Activated CD4-positive, alpha-beta T cell treated with anti-CD3 and anti-CD28 coated beads, Interleukin-2, amount 10 ng/mL, durations not matched to agents 7 days and 5 days (primary cell): ENCODE measurements at places on chromosomes 5 and 9. TPM values are rescaled to one million over a fixed set of nuclear protein-coding genes. Genes with fewer than 3 reads are reported as not detected.

The BNC2 gene
- total RNA-seq: not detected

The SAXO1 gene
- total RNA-seq: 0.10 TPM

The RNF208 gene
- 2.7 TPM for total RNA-seq

The C9 gene
- total RNA-seq: not detected

The IZUMO3 gene
- not detected for total RNA-seq

The TMEM215 gene
- not detected for total RNA-seq

DNA sequence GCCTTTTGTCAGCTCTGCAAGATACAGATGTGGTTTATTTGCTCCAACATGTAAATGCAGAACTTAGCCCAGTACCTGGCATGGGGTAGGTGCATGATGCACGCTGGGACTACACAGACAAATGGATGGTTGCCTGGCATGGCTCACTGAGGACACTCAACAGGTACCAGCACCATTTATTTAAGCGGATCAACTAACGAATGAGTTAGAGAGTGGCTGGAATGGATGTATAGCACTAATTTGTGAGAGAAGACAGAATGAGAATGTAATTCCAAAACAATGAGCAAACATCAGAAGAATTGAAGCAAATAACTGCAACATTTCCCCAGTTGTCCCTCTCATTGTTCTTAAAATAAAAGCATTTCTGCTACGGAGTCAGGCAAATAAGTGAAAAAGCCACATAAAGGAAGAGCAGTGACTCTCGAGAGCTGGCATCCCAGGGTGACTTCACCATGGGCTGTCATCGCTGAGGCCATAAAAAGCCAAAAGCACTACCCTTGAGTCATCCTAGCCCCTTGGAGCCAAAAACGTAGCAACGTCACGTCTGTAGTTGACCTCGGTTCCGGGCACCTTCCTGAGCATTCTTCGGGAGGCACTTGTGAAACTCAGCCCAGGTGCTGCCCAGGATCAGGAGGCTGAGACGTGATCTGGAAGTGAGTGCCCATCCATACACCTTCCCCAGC lies 290.3 kb downstream of the NSG2 start:
- no peaks in the 10 kb centered on the region for H3K36me3 ChIP-seq
- no peak for DNase-seq
- H3K27ac ChIP-seq: no peak overlapping the region
- H3K4me1 ChIP-seq: no peaks in the 10 kb centered on the region

GRCh38 chr9:91845879-91846278 lies 104.1 kb downstream of the ROR2 start:
- no peak overlapping the region for H3K4me3 ChIP-seq
- no peaks in the 10 kb centered on the region for H3K36me3 ChIP-seq
- H3K27me3 ChIP-seq: peaks cover 12% of the 10 kb centered on the region

GRCh38 chr5:147565524-147565923 lies 55.7 kb upstream of the DPYSL3 start:
- no peak overlapping the region for H3K27ac ChIP-seq
- DNase-seq: no peak
- no peaks in the 10 kb centered on the region for H3K36me3 ChIP-seq
- no peaks in the 10 kb centered on the region for H3K4me1 ChIP-seq

- H3K27me3 ChIP-seq: no peaks in the 10 kb centered on the region
- H3K27ac ChIP-seq: no peak overlapping the region
- H3K4me3 ChIP-seq: no peak overlapping the region
- H3K36me3 ChIP-seq: no peaks in the 10 kb centered on the region
- H3K4me1 ChIP-seq: no peaks in the 10 kb centered on the region
Measured at GRCh38 chr5:20654746-20655145, 666.7 kb upstream of the CDH18 start.

DNA sequence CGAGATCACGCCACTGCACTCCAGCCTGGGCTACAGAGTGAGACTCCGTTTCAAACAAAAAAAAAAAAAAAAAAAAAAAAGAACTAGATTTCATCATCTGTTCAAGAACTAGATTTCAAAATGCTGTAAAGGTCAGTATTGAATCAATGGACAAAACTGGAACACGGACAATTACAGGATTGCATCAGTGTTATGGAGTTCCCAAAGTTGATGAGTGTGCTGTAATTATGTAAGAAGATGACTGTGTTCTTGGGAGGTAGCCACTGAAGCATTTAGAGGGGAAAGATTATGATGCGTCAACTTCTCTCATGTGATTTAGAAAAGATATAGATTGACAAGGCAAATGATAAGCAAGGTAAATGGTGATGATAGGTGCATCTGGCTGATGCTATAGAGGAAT lies 6.5 kb downstream of the FAM240B start:
- no peak overlapping the region for H3K27ac ChIP-seq
- DNase-seq: no peak
- peaks cover 5% of the 10 kb centered on the region for H3K27me3 ChIP-seq
- H3K4me1 ChIP-seq: no peaks in the 10 kb centered on the region
- H3K4me3 ChIP-seq: no peak overlapping the region

DNA sequence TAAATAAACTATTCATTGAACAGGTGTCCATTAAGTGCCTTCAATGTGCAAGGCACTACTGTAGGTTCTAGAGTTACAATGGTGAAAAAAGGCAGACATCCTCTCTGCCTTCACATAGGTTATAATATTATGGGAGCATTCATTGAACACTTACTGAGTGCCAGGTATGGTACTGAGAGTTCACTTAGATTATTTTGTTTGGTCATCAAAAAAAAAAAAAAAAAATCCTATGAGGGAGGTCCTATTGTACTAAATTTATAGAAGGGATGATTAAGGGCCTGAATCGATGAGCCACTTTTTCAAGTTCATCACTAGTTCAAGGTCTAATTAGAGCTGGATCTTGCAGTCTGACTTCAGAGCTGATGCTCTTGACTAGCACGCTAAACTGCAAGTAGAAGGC lies 22.8 kb upstream of the PANK3 start:
- DNase-seq: no peak
- no peak overlapping the region for H3K27ac ChIP-seq
- H3K4me1 ChIP-seq: no peaks in the 10 kb centered on the region
- H3K36me3 ChIP-seq: no peaks in the 10 kb centered on the region
- no peaks in the 10 kb centered on the region for H3K27me3 ChIP-seq

DNA sequence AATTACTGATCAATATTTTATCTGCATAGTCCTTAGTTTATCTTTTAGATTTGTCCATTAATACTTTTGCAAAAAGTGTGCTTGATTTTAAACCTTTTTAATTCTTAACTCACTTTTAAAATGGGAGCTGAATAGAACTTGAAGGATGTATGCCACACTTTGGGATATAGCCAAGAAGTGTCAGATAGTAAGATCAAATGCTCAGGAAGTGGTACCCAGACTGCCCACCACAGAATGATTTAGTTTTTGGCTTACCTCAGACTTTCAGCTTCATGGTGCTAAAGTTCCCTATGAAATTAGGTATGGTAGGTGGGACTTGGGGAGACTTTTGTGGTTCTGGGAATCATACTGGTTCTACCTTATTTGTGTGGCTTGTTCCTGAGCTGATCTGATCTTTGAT lies 14.7 kb downstream of the FOCAD start:
- H3K27me3 ChIP-seq: no peaks in the 10 kb centered on the region
- no peak for DNase-seq

- no peak overlapping the region for H3K4me3 ChIP-seq
- no peak overlapping the region for H3K27ac ChIP-seq
- H3K27me3 ChIP-seq: peaks cover 2% of the 10 kb centered on the region
- DNase-seq: no peak
- H3K4me1 ChIP-seq: no peaks in the 10 kb centered on the region
- H3K36me3 ChIP-seq: no peaks in the 10 kb centered on the region
Measured at GRCh38 chr9:126108240-126108639, 218.4 kb upstream of the MVB12B start.

- no peak overlapping the region for H3K4me3 ChIP-seq
- H3K27ac ChIP-seq: no peak overlapping the region
- DNase-seq: no peak
- no peaks in the 10 kb centered on the region for H3K36me3 ChIP-seq
Measured at GRCh38 chr5:31090467-31090866, 103.0 kb upstream of the CDH6 start.

DNA sequence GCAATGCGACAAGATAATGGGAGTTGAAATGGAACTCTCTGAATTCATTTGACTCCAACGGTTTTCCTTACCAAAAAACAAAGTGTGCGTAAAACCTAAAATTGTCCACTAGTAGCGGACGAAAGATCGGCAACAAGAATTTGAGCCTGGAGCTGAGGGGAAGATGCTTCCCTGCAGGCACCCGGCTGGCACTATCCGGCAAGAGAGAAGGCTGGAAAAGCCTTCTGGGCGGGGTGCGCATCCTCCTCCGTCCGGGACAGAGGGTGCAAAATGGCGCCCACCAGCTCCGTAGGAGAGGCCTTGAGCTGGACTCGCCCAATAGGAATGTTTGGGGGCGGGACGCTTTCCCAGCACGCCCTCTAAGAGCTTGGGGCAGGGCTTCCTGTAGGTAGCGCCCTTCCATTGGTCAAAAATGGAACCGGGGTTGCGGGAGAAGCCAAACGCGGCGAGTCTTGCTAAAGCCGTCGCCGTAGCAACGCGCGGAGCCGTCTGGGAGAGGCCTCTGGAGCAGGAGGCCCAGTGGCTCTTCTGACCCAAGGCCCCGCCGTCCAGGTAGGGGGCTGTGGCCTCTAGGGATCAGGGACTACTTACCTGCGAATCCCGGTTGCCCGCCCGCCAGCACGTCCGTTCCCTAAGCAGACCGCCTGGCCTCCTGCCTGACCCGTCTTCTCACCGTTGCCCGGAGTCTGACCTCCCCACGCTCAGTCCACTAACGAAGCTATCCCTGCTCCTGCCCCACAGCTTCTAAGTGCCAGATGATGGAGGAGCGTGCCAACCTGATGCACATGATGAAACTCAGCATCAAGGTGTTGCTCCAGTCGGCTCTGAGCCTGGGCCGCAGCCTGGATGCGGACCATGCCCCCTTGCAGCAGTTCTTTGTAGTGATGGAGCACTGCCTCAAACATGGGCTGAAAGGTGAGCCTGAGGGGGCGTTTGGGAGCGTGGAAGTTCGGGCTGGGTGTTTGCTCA lies 9.2 kb downstream of the RUFY1 start:
- peak overlapping the region; percentile 90 for H3K4me3 ChIP-seq
- DNase-seq: peak; percentile 97
- H3K27ac ChIP-seq: peak overlapping the region; percentile 87
- H3K4me1 ChIP-seq: peaks cover 30% of the 10 kb centered on the region

- no peak overlapping the region for H3K4me3 ChIP-seq
- H3K27ac ChIP-seq: no peak overlapping the region
- peaks cover 13% of the 10 kb centered on the region for H3K36me3 ChIP-seq
- DNase-seq: no peak
- peaks cover 22% of the 10 kb centered on the region for H3K4me1 ChIP-seq
Measured at GRCh38 chr9:21766096-21766495, 36.3 kb upstream of the MTAP start.

- H3K4me1 ChIP-seq: no peaks in the 10 kb centered on the region
- H3K27ac ChIP-seq: no peak overlapping the region
- no peaks in the 10 kb centered on the region for H3K36me3 ChIP-seq
- H3K27me3 ChIP-seq: peaks cover 2% of the 10 kb centered on the region
- no peak overlapping the region for H3K4me3 ChIP-seq
Measured at GRCh38 chr5:39759701-39760100, 334.9 kb upstream of the DAB2 start.
